ENCODE measurements at places on chromosomes 4 and X.

- no peak for DNase-seq
Observed at GRCh38 chr4:122746485-122746965, 14.0 kb downstream of the BBS12 start.

DNA sequence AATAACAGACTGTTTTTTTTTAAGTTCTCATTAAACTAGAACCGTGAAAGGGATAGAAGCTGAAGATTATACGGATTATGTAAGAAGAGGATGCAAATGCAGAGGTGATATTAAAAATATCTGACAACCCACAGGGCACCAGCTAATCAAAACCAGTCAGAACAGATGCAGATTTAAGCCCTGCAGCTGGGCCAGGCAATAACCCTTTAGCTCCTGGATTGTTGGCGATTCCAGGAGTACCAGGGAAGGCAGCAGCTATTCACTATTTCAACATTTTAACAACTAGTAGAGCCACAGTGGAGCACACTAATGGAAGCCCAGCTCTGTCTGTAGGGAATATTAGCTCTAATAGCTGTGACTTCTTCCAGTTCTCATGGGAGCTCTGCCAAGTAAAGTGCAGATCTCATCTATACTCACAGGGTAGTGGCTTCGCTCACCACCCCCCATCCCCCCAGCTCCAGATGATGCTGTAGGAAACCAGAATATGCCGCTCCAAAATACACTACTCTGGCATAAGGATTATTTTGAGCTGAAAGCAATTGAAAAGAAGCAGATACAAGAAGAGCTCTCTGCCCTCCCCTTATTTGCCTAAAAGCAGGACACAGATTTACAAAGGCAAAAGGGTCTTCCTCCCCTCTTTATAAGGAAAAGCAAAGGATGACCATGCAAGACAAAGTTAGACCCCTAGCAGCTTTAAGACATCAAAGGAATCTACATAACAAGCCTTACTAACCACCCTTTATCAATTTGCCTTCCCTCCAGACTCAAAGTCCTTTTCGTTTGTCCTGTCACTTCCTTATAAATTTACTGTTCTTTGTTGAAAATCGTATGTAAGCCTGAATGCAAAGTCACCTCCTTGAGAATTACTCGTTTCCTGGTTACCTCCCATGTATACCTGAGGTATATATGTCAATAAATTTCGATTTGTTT is 13.7 kb downstream of the SCD5 start:
- no peak for DNase-seq

DNA sequence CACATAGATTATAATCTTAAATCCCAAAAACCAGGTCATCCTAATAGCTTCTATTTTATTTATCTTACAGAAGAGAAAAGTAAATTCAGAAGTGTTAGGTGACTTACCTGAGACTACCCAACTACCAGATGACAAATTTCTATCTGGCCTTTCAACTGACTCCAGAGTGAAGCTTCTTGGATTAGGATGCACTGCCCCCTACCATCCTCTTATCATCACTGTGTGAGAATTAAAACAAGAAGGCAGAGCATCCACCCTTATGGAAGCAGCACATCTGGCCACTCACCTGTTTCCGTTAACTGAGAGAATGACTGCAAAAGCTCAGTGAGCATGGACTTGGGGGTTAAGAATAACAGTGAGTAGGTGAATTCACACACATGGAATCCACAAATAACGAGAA is 502.6 kb upstream of the TECRL start:
- no peak for DNase-seq

GRCh38 chr4:105633241-105633640 is 75.2 kb downstream of the INTS12 start:
- DNase-seq: no peak

GRCh38 chr4:74453037-74453635 is 8.2 kb downstream of the AREG start:
- DNase-seq: no peak

GRCh38 chr4:52546449-52546848 is 112.7 kb downstream of the USP46 start:
- no peak for DNase-seq

GRCh38 chr4:60656171-60656570 is 544.0 kb upstream of the ADGRL3 start:
- DNase-seq: no peak

DNA sequence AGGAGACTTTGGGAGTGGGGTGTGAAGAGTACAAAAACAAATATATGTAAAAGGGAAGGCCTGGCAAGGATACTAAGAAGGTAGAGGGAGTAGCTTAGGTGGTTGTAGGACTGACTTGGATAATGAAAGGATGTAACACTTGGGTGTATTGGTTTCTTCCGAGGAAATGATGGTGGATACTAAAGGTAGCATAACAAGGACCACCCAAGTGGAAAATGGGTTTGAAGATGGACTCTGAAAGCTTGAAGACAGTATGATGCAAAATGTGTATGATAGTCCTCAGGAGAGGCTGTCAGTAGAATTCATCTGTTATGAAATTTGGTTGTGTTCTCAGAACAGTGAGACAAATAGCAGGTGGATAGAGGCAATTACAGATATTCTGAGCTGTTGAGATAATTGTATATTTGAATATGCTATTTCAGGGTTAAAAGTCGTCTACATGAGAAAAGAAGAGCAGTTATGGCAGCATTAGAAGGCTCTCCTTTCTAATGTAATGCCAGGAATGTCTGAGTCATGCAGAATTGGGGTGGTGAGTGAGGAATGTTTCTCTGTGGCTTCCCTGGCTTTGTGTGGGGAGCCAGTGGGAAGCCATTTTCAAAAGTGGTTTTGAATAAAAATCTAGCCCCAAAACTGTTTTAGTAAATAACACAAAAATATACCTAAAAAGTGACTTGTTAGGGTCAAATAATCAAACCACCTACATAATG is 75.6 kb downstream of the FHIP1A start:
- no peak for DNase-seq

GRCh38 chr4:118969359-118969758 is 80.7 kb downstream of the SYNPO2 start:
- DNase-seq: peak; percentile 13

GRCh38 chr4:181307824-181308223 is 935.4 kb upstream of the TENM3 start:
- DNase-seq: no peak

DNA sequence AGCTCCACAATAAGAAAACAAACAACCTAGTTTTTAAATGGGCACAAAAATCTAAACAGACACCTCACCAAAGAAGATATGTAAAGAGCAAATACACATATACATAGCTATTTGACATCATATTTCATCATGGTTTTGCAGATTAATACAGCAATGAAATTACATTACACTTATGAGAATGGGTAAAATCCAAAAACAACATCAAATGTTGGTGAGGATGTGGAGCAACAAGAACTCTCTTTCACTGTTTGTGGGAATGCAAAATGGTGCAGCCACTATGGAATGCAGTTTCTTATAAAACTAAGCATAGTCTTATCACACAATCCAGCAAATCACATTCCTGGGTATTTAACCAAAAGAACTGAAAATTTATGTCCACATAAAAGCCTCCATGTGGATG is 25.0 kb downstream of the TLR6 start:
- no peak for DNase-seq

- DNase-seq: no peak
Observed at GRCh38 chr4:128835498-128836222, 26.2 kb downstream of the JADE1 start.

- no peak for DNase-seq
Observed at GRCh38 chr4:182653596-182653995, 263.6 kb downstream of the DCTD start.

GRCh38 chr4:149493492-149493891 is 322.2 kb downstream of the IQCM start:
- no peak for DNase-seq

DNA sequence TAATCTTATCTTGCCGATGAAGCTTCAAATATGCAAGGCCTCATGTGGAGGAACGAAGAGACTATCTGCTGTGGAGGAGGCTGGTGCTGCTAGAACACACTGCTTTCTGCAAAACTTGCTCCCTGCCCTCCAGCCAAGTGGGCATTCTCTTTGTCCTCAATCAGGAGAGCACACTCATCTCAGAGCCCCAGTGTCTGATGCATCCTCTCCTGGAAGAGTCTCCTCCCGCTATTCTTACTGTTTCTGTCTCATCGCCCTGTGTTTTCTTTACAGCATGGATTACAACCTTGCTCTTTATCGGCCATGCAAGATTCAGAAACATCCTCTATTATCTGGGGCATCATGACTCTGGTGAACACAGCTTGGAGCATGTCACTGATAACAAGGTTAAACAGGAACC is 68.2 kb upstream of the MTNR1A start:
- no peak for DNase-seq

DNA sequence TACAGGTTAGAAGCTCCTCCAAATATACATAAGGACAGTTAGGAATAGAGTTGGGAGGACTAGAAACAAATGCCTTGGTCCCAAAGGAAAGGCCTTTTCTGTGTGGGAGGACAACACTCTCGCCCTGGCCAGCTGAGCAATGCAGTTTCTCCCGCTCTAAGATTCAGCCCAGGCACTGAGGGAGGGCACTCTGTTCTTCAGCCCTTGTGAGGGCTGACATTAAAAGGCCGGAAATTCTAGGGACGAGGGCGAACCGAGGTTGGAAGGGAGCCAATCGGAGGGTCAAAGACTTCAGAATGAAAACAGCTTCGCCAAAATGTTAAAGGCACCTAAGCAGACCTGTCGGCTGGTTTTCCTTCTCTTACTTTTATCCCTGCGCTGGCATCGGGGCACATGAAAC is 2.9 kb upstream of the PTCHD1 start:
- DNase-seq: peak; percentile 14

DNA sequence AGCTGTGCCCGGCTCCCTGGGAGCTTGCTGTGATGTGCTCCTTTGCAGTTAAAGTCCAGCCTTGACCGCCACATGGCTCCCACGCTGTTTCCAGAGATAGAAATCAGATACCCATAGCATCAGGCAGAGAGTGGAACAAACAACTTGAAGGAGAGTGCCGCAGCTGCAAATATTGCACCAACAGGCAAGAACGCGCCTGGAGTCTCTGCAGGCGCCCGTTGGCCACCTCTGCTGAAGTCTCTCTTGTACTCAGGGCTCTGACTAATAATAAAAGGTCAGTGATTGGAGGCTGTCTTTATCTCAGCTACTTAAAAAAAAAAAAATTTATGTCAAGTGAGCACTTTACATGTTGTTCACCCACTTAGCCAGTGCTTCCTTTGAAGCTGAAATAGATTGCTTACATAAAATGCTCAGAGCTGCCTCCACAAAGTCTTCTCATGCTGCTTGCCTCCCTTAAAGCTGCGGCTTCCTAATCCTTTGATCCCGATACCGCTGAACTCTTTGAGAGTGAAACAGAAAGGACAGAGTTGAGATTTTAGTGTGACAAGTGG is 30.9 kb upstream of the TENM3 start:
- peak; percentile 50 for DNase-seq

DNA sequence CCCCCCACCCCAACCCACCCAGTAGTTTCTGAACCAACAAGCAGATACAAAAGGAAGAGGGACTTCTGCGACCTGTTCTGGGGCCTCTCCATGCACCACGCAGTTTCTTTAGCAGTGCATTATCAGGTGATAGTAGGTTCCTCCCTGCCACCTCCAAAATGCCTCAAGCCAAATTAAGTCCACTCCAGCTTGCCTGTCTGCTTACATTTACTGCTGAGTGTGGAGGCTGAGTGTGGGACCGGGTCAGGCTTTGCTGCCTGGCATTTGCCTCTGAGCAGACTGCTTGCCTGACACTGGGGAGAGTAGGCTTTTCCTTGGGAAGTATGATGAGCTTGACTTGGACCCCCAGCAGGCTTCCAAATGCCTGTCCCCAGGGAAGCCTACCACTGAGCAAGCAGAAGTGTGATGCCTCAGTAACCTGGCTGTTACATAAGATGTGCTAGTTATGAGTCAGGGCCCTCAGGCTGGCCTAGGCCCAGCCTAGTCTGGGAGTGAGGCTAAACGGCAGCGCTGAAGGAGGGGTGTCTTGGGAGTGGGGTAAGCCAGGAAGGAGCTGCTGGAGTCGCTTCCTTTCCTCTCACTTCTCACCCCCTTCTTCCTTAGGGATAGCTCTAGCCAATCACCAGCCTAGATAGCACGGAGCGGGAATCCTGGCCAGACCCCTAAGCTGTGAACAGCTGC is 9.0 kb downstream of the TSC22D3 start:
- DNase-seq: no peak

DNA sequence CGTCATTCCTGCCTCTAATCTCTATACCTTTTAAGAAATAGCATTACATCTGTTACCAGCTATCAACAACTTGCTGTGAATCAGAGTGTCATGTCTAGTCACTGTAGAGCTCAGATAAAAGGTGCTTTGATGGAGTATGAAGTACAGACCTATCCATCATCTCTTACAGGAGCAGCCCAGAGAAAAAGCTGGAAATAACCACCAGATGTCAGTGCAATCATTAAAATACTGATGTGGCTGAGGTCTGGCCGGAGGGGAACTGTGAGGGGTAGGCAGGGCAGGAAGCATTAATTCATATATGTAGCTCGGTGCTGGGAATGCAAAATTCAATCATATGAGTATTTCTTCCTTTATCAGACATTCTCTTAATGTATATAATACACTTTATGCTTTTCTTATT is 100.6 kb downstream of the AKAP4 start:
- DNase-seq: no peak

DNA sequence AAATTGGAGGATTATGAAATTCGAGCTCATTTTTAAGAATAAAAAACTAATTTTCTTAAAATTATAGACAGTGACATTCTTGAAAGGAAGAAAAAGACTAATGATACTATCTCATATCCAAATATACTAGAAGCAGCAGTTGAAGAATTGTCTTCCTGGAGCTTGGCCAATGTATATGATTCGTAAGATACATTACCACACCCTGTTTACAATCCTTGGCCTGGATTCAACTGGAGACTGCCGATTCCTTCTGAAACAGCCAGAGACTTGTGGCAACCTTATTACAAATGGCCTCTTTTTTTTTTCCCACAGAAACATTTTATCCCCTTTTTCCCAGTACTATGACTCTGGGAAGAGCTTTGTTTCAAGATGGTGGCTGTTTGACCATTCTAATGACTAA is 571.2 kb upstream of the FAT1 start:
- no peak for DNase-seq

DNA sequence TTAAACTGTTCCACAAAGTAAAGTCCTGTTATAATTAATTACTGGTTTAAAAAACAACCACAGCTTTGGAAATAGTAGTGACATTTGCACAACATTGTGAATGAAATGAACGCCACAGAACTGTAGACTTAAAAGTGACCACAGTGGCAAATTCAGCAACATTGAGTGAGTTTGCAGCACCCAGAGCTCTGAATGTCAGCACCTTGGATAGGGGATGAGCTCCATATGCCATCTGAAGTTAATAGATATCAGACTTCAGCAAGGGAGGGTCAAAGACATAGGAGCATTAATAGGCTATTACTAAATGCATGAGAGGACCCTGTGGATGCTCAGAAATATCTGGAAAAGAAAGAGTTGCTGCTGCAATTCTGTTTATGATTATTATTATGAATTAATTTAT is 55.3 kb upstream of the KCNIP4 start:
- peak; percentile 6 for DNase-seq

GRCh38 chr4:81688085-81688484 is 216.4 kb upstream of the RASGEF1B start:
- DNase-seq: no peak

GRCh38 chr4:128951316-128951715 is 141.8 kb downstream of the JADE1 start:
- no peak for DNase-seq

- peak; percentile 33 for DNase-seq
Observed at GRCh38 chr4:56979421-56980072, 851 bp downstream of the POLR2B start.

- no peak for DNase-seq
Observed at GRCh38 chrX:108036298-108036973, 8.4 kb upstream of the VSIG1 start.
